ENCODE measurements at places on chromosomes 12 and 14. TPM values are rescaled to one million over a fixed set of nuclear protein-coding genes. Genes with fewer than 3 reads are reported as not detected.
A peak's percentile ranks its signal among the peaks of the same experiment; 100 is the strongest.

The PTPRR gene
- total RNA-seq: not detected

GRCh38 chr12:132253698-132254480 is 75.5 kb downstream of the GALNT9 start:
- no peak for DNase-seq

The PIANP gene
- total RNA-seq: not detected

DNA sequence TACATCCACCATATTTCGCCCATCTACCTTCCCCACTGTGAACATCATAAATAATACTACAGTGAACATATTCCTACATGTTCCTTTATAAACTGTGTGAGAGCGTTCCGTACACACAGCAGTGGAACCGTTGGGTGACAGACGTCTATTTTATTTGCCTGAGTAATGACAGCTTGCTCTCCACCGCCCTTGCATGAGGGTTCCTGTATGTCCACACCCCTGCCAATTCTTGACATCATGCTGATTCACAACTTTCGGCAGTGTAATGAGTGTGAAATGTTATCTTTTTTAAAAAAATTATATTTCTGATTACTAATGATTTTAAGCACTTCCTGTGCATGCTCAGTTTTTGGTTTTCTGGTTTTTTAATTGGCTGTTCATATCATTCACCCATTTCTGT is 4.3 kb upstream of the RAD52 start:
- no peak for DNase-seq

The TAS2R31 gene
- total RNA-seq: 7.3 TPM

DNA sequence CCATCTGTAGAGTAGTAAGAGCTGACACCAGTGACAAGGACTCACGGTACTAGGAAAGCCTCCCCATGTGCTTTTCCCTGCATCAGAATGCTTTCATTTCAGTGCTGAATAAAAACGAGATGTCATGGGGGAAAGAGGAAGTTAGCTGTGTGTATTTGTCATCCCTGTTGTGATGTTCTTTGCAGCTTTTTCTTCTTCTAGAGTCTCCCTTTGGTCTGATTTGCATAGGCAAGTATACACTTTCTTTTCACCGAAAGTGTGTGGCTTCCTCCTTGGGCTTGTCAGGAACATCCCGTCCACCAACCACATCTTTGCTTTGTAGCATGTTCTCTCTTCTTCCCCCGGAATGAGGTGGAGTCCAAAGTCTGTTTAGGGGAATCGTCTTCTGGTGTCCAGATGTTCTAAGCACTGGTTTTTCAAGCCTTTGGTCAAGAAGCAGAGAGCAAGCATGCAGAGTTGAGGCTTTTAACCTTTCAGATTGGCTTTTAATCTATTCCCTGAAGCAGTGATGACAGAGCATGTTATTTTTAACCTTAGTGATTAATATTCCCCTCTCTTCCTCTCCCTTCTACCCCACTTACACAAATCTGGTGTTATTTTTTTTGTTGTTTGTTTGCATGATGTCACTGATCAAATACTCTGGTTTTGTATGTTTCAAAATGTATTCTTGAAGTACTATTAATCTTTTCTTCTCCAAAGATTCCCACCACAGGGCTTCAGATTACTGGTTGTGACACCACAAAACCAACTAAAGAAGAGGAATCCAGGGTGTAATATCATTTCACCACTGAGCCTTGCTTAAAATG is 163.4 kb downstream of the SAMD4A start:
- peak; percentile 96 for DNase-seq

GRCh38 chr14:64515053-64515452 is 10.5 kb downstream of the ZBTB1 start:
- peak; percentile 34 for DNase-seq

The MMP19 gene
- total RNA-seq: 9.7 TPM

GRCh38 chr12:68954811-68955210 is 21.8 kb upstream of the CPM start:
- no peak for DNase-seq

The SLC10A1 gene
- total RNA-seq: not detected

The ARHGEF25 gene
- 28.0 TPM for total RNA-seq

- peak; percentile 92 for DNase-seq
These were observed 9.5 kb downstream of the EMP1 start for GRCh38 chr12:13205809-13206559.

GRCh38 chr14:92653162-92653651 is 95.2 kb downstream of the LGMN start:
- no peak for DNase-seq

The CLEC12A gene
- total RNA-seq: not detected

The KRT6C gene
- not detected for total RNA-seq

The BDKRB2 gene
- total RNA-seq: 105 TPM

The PRB2 gene
- not detected for total RNA-seq

- DNase-seq: no peak
These were observed 294.6 kb downstream of the FLRT2 start for GRCh38 chr14:85824526-85824925.

DNA sequence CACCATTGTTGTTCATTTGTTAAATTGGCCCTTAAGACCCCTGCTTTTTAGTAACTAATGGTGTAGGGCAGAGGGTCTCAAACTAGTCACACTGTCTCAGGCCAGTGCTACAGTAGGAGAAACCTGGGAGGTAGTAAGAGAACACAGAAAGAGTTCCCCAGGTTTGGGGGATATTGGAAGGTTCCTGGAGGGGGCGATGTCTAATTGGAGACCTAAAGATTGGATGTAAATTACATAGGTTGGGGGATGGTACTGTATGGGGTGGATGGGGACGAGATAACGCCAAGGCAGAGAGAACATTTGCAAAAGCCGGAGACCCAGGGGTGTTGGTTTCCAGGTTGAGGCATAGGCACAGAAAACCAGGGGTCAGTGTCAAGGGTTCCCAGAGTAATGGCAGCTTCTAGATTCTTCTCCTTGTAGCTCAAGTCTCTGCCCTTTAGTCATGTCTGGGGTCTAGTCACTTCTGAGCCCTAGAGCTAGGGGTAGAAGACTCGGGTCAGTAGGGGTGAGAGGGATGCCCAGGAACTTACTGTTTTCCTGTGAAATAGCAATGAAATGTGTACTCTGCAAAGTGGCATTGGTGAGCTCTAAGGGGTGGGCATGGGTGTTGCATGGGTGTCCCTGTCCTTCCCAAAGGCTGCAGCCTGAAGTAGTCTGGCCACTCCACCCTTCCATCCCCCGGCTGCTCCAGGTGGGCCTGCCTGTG is 21.8 kb downstream of the PLEKHG3 start:
- no peak for DNase-seq

DNA sequence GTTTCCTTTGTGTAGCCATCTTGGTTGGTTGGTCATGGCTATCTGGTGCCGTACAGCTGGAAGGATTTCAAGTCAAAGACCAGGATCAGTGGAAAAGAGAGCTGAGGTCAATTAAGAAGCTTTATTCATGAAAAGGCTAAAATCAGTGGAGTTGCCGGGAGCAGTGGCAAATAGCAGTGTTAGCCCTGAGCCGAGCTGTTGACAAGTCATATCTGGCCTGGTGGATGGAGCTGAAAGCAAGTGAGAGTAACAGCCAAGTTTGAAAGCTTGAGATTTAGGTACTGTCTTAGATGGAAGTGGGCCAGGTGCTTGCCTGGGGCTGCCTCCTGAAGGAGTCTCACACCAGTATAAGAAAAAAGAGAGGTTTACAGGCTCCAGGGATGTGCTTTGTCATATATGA is 9.0 kb downstream of the BATF start:
- no peak for DNase-seq

GRCh38 chr14:35286003-35286600 is 6.1 kb upstream of the PSMA6 start:
- DNase-seq: no peak

DNA sequence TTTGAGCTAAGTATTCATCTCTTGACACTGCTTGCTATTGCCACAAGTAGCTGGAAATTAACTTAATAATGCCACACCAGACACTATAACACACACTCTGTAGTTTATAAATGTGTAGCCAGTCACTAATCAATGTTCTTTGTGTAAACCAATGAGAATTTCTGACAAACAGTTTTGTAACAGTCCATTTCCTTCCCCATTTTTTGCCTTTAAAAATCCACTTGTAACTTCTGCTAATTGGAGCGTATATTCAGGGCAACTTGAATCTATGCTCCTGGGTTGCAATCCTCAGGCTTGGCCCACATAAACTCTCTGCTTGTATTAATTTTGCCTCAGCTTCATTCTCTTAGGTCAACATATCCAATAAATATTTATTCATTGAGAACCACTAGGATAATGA is 125.0 kb upstream of the DHRS4 start:
- DNase-seq: no peak

The P2RX4 gene
- 15.1 TPM for total RNA-seq

- no peak for DNase-seq
These were observed 212.8 kb upstream of the CAND1 start for GRCh38 chr12:67056329-67056728.

The PPM1A gene
- 20.6 TPM for total RNA-seq

- peak; percentile 77 for DNase-seq
These were observed 44.4 kb upstream of the PNMA1 start for GRCh38 chr14:73758392-73759182.

The P2RX2 gene
- not detected for total RNA-seq

GRCh38 chr12:124582108-124582424 is 14.7 kb upstream of the NCOR2 start:
- no peak for DNase-seq

The LRRC43 gene
- total RNA-seq: 1.7 TPM

- DNase-seq: no peak
These were observed 71.4 kb upstream of the PRMT8 start for GRCh38 chr12:3419558-3419957.

The TOGARAM1 gene
- total RNA-seq: 15.1 TPM

The NPAS3 gene
- total RNA-seq: 0.86 TPM

DNA sequence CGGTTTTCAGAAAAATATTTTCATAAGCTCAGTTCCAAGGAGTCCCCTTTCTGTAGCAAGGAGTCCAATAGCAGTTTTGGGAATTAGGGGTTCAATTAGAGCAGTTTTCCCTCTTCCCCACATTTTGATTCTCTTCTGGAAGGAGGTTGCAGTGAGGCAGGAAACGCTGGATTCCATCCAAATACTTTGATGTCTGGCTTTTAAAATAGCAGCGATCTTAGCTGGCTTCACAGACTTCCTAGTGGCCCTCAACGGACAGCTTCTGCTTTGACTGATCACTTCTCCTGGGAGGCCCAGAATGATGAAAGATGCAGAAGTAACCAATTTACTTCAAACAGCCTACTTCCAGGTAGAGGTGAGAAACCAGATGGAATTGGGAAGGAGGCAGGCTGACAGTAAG is 63.1 kb downstream of the C12orf75 start:
- peak; percentile 27 for DNase-seq

GRCh38 chr12:87513536-87514280 is 515.5 kb downstream of the C12orf50 start:
- no peak for DNase-seq

GRCh38 chr12:52691076-52691840 is 11.1 kb upstream of the KRT1 start:
- no peak for DNase-seq

The ANO4 gene
- 13.8 TPM for total RNA-seq

DNA sequence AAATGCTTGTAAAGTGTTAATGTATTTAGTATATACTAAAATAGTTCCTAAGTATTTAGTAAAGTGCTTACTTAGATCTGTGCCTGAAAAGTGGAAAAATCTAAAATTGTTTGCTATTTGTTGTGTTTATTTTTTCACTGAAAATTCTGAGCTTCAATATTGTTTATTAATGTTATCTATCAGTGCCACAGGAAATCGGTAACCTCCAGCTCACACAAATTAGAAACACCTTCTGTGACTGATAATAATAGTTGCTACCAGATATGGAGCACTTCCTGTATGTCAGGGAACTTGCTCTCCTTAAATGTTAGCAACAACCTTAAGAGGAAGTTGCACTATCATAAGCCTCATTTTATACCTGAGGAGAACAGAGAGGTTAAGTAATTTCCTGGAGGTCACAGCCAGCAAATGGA is 723 bp upstream of the LRP10 start:
- DNase-seq: no peak

GRCh38 chr12:116067892-116068291 is 209.6 kb downstream of the MED13L start:
- no peak for DNase-seq

GRCh38 chr14:67358924-67359774 is 455 bp downstream of the ATP6V1D start:
- peak; percentile 63 for DNase-seq

DNA sequence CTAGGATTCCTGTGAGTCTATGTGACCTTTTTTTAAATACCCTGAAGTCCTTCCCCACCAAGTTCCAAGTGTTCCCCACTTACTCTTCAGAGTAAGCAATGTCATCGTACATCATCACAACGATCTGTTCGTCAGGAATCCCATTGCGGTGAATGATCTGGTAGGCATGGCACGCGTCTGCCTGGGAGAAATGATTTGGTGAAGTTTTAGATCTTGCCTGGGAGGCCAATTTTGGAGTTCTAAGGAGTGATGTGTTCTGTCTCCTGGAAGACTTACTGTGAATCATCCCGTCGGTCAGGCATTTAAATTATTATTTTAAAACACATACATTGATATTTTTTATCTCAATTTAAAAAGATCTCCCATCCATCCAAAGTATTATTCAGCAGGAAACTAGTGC is 29.8 kb downstream of the LGMN start:
- no peak for DNase-seq

The KRT72 gene
- not detected for total RNA-seq

DNA sequence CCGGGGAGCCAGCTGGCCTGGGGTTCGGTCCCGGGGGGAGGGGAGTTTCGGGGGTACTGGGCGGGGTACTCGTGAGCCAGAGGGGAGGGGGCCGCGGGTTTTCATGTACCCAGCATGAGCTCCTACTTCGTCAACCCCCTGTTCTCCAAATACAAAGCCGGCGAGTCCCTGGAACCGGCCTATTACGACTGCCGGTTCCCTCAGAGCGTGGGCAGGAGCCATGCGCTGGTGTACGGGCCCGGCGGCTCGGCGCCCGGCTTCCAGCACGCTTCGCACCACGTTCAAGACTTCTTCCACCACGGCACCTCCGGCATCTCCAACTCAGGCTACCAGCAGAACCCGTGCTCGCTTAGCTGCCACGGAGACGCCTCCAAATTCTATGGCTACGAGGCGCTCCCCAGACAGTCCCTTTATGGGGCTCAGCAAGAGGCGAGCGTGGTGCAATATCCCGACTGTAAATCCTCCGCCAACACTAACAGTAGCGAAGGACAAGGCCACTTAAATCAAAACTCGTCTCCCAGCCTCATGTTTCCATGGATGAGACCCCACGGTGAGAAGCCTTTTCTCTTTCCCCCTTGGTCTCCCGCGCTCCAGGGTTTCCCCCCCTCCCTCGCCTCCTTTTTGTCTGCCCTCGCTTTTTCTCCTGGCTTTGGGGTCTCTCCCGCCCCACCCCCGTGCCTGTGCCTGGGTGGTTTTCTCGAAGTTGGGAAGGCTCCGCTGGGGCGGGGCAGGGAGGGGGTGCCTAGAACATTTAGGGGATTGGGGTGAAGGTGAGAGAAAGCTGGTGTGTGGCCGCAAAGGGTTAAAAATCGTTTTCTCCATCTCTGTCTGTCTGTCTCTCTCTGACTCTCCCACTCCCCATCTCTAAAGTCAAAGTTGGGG is 627 bp downstream of the HOXC8 start:
- peak; percentile 68 for DNase-seq

The PPP1R36 gene
- total RNA-seq: 3.5 TPM
